ENCODE measurements at places on chromosomes 16 and 17.

GRCh38 chr16:85369741-85370528 lies 243.2 kb upstream of the GSE1 start:
- peak; percentile 81 for DNase-seq

DNA sequence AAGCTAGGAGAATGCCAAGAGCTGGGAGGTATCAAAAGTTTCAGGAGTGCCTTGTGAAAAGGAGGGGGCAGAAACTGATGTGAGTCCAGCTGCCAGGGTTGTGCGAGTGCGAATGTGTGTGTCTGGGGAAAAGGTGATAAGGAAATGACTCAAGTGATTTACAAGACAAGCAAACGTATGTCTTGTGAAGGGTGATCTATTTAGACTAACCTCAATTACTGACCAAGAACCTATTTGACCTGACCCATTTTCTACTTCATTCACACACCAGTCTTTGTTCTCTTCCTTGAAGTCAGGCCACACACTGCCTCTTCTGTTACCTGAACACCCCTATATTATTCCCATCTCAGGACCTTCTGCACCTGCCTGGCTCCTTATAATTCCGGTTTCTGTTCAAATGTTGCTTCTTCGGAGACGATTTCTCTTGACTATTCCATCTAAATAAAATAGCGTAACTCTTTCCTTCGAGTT lies 1.0 kb downstream of the GDE1 start:
- DNase-seq, result peak; percentile 84

DNA sequence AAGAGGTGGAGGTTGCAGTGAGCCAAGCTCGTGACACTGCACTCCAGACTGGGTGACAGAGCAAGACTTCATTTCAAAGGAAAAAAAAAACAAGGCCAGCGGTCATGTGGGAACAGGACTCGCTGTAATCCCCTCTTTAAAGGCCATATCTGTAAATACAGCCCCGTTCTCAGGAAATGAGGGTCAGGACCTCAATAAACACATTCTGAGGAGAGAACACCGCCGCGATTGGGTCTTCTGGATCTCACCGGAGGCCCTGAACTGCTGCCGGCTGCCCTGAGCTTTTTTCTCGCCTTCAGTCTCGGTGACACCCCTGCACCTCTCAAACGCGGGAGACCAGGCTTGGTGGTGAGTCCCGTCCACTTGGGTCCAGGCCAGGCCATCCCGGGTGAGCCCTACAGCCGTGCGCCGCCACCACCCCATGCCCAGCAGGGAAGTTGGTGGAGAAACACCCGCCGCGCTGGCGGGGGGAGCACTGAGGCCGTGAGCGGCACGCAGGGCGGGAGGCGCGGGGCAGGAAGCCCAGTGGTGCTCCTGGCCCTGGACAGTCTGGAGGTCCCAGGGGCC lies 28.4 kb downstream of the SLC25A10 start:
- DNase-seq, result no peak

- no peak for DNase-seq
Observed at GRCh38 chr17:13329421-13329820, 272.3 kb downstream of the HS3ST3A1 start.

DNA sequence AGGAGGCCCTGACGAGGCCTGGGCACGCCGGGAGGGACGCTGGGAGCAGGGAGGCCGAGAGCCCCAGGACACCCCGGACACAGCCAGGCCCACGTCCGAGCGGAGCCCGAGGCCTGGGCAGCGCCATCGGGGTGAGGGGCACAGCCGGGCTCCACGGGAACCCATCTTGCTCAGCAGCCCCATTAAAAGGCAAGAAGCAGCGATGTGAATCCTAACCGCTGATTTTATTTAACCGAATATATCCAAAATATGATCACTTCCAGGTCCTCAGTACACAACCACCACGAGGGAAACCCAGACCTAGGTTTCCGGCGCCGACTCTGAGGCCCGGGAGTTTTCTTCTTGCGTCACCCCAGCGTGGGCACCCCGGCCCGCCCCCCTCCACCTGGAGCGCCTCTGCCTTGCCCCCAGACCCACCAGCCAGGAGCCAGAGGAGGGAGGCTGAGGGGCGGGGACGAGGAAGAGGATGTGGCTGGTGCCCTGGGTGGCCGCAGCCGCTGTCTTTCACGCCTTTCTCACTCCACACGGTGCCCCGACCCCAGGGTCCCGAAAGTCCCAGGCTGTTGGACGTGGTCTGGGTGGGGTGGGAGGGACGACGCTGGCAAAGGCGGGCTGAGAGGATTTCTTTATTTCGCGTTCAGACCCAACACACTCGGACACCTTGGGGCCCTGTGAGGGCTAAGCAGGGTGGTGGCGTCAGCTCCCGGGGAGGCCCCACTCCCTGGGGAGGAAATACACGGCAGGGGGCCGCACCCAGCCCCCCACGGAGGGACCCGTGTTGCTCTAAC lies 568 bp upstream of the CCDC154 start:
- DNase-seq, result no peak

DNA sequence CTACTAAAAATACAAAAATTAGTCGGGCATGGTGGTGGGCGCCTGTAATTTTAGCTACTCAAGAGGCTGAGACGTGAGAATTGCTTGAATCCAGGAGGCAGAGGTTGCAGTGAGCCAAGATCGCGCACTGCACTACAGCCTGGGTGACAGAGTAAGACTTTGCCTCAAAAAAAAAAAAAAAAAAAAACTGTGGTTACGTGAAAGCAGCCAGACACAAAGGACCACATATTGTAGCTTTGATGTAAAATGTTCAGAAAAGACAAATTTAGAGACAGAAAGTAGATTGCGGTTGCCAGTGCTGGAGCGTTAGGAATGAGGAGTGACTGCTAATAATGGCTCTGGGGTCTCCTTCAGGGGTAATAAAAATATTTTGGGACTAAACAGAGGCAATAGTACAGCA lies 4.0 kb upstream of the MEAK7 start:
- DNase-seq, result no peak

DNA sequence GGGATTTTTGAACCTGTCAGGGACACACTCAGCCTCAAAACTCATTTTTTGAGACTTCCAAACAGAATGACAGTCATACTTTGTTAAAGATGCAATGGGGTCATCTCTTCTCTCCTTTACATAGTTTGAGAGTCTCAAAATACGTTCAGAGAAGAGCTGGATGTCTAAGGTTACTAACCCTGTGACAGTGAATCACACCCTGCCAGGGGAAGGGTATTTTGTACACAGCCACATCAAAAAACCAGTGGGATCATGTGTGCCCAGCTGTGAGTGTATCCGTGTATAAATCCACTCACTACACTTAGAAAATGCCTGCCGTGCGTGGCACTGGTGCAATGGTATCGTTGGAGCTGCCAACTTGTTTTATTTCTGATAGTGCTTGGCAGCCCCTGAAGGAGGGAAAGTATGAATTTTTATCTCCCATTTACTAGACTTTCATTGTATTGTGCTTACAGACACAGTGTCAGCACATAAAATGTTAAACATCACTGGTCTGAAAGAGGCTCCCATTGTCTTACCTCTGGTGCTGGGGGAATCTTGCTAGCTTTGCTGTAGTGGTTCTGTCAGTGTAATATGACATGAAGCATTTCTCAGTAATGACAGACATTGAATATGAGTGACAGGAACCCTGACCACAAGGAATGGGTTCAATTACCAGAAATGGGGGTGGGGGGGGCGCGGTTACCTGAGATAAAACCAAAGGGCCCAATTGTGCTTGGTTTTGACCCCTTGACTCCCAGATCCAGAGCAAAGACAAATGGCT lies 256.3 kb downstream of the FTO start:
- DNase-seq, result no peak

- DNase-seq, result no peak
Observed at GRCh38 chr17:79871131-79871530, 31.9 kb upstream of the CBX4 start.

DNA sequence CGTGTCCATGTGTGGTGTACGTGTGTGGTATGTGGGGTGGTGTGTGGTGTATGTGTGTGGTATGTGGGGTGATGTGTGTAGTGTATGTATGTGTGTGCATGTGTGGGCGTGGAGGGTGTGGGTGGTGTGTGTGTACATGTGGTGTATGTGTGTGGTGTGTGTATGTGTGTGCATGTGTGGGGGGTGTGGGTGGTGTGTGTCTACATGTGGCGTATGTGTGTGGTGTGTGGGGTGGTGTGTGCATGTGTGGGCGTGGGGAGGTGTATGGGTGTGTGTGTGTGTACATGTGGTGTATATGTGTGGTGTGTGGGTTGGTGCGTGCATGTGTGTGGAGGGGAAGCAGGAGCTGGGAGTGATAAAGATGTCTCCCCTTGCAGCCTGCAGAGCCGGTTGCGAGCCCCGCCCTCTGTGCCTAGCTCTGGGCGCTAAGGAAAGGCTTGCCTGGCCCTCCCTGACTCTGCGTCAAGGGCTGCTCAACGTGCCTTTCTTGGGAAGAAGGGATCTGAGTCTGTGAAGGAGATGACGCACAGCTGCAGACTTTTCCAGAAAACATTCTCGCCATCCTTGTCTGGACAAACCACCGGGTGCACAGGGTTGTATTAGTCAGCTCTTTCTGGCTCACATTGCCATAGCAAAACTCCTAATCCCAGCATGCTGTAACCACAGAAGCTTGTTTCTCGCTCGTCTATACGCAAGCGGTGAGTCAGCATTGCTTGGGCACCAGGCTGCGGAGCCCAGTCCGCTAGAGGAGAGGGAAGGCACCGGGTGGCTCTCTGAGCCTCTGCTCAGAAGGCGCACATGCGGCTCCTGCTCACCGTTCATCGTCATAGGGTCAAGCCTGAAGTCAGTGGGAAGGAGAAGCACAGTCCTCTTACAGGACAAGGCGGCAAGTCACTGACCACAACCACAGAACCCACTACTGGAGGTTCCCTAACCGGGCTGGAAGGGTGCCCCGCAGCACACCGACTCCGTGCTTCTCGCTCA lies 2.0 kb upstream of the CD300H start:
- DNase-seq, result peak; percentile 75

- no peak for DNase-seq
Observed at GRCh38 chr16:1070864-1071408, 1.6 kb upstream of the SSTR5 start.

GRCh38 chr17:64682261-64683181 lies 20.4 kb upstream of the SMURF2 start:
- no peak for DNase-seq

GRCh38 chr17:68432086-68432864 lies 25.0 kb downstream of the WIPI1 start:
- DNase-seq, result no peak

- no peak for DNase-seq
Observed at GRCh38 chr16:56910112-56910511, 21.8 kb upstream of the HERPUD1 start.

DNA sequence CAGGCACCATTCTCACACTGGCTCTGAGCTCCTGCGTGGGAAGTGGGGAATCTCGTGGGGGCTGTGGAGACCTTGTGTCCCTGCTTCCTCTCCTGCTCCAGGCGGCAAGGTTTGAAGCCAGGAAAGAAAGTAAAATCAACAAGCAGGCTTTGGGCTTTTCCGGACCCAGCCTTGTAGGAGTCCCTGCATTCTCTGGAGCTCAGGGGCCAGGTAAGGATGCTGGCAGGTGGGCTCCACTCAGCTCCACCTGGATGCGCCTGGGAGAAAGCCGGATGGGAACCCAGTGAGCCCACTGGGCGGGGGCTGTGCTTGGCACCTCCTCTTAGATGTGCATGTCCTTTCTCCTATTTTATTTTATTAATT lies 362.5 kb downstream of the SEC14L1 start:
- DNase-seq, result no peak

DNA sequence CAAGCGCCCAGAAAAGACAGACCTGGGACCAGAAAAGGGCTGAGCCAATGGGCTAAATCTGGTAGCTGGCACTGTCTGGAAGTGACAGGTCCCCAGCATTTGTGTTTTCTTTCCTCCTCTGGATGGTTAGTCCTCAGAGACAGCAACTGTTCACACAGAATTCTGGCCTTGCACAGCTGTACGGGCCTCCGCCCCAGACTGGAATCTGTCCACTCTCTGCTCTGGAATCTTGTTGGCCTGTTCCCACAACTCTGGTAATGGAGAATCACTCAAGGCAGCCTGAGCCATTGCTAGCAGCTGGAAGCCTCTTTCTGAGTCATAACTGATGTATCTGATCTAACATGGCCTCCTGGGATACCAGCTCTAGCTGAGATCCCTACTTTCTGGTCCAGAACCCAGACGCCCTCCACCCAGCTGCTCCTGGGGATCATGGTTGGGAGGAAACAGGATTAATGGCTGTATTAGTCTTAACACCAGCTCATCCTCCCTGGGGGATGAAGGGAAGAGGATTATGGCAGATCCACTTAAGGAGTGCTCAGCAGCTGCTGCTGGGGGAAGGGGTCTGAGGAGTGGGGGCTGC lies 9.1 kb downstream of the ZNF668 start:
- no peak for DNase-seq

DNA sequence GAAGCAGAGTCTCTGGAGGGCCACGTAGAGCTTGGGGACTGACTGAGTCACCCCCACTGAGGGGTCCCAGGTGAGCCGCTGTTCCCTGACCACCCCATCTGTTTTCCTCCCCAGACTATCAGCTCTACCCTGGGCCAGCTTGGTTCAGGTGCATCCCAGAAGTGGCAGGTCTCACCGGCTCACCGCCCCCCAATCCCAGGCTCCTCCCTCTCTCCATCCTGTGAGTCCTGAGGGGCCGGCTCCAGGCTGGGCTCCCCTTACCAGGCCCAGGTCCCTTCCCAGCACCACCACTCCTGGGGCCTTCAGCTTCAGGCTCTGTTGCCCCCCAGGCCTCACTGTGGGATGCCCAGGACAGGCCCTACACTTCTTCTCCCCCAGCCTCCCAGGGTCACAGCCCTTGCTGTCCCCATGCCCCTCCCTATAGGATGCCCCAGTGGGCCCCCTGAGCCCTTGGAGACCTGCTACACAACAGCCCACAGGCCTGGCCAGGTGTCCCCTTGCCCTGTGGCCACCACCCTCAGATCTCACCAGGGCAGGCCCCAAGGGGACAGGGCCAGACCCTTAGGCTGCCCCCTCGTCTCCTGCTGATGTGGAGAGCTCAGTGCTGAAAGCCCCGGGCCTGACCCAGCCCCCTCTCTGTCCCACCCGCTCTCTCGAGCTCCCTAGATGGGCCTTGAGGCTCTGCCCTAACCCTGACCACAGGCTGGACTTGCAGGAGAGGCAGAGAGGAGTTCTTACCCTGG lies 40.4 kb downstream of the TNFRSF13B start:
- DNase-seq, result no peak

DNA sequence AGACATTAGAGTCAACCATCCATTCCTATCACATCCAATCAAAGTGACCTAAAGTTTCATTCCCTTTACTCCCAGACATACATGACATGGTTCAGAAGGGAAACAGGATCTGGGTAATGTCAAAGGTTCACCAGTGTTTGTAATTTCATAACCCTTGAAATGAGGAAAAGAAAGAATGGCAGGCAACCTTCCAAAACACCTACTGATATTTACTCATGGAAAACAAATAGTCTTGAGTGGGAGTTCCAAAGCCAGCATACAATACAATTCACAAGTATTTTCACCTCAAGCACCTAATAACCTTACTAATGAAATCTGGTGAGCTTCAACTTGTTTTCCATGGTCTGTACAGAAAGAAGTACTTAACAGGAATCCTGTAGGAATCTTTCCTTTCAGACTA lies 72.5 kb upstream of the AXIN2 start:
- DNase-seq, result no peak

All from OCI-M1 (cell line).